ENCODE measurements at places on chromosomes 2 and 18.
A peak's percentile ranks its signal among the peaks of the same experiment; 100 is the strongest.

- DNase-seq: no peak
Measured at GRCh38 chr18:62586781-62587487, 64.1 kb downstream of the ZCCHC2 start.

DNA sequence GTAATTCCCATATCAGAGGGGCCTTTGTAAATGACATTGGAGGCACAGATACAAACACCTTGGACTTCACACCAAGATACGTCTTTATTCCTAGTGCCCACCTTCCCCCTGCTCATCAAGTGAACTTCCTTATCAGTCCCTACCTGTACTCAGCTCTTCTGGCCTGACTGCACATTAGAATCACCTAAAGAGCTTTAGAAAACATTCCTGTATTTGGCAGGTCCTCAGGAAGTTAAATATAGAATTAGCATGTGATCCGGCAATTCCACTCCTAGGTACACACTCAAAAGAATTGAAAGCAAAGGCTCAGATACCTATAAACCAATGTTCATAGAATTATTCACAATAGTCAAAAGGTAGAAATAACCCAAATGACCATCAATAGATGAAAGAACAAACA lies 46.6 kb downstream of the ALK start:
- no peak for DNase-seq

DNA sequence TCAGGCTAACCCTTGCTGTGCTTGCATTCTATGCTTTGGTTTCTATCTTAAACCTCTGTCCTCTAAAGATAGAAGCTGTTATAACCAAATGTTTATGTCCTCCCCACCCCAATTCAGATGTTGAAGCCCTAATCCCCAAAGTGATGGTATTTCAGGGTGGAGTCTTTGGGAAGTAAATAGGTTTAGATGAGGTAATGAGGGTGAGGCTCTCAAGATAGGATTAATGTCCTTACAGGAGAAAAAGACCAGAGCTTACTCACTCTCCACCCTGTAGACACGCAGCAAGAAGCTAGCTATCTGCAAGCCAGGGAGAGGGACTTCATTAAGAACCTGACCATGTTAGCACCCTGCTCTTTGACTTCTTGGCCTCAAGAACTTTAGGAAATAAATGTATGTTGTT lies 362.5 kb downstream of the ERBB4 start:
- no peak for DNase-seq

DNA sequence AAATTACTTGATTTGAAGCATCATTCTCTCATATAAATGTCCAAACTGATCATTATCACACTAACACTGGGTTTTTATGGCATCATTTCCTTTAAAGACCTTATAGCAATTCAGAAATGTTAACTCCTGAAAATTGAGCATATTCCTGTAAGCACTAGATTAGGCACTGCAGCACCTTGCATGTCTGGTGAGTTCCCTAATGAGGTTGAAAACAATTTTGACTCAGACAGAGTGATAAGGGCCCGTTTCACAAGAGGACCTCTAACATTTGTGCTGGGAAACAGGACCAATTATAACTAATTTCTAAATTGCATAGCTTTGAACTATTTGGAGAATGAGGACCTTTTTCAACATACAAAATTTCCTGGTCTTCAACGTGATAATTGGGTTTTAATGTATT lies 69.9 kb downstream of the OSBPL6 start:
- DNase-seq: peak; percentile 20

- DNase-seq: no peak
Measured at GRCh38 chr2:30272761-30273573, 41.6 kb downstream of the LBH start.

DNA sequence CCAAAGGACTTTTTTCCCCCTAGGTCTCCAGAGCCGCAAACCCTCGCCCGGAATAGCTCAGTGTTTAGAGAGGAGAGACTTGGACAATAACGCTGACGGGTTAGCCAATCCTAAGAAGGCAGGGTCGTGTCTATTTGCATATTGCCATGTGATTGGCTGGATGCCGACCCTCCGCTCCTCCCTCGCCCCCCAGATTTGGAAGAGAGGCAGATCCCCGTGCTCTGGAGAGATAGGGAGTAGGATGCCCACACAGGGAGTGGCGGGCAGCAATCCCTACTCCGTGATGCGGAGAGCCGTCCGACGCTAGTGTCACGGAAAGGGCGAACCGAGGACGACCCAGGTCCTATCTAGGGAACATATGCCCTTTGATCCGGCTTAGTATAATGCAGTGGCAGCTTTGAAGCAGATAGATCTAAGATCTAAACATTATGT lies 1.4 kb downstream of the WNT6 start:
- no peak for DNase-seq

GRCh38 chr2:959457-959856 lies 8.8 kb downstream of the SNTG2 start:
- no peak for DNase-seq

GRCh38 chr2:100924520-100925451 lies 77.3 kb upstream of the RPL31 start:
- DNase-seq: peak; percentile 16

DNA sequence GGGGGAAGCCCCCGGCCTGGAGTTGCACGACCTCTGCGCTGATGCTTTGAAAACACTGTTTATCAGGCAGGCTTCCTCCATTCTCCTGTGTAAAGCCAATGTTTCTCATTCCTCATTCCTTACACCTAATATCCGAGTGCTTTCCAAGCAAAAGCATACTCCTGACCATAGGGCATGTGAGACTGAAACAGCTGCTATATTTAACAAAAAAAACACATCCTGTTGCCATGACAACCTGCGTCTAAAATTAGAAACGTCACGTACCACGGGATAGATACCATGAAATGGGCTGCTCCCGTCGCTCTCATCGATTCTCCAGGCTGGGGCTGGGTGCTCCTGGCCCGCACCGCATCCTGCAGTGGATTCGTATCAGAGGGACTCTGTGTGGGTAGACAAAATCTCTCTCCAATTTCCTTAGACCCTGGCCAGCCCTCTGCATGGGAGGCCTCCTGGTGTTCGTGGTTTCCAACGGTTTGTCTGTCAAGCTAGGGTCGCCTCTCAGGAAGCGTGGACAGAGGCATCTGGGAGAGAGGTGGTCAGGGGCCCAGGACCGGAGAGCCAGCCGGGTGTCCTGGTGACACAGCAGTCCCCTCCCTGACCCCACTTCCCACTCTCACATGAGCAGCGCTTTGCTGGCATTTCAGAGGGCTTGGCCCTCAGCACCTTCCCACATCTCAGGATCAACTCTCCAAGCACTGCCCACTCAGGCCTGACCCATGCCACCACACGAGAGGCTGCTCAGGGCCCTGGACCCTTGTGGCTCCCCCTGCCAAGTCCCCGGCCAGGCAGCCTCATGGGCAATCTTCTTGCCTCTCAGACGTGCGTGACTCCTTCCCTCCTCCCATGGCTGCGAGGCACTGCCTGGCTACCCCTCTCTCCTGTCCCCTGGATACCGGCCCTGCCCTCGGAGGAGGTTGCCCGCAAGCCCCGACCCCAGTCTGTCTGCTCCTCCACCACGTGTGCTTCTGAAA lies 268.1 kb downstream of the NDUFA10 start:
- no peak for DNase-seq

GRCh38 chr2:53275743-53276142 lies 491.9 kb upstream of the CHAC2 start:
- no peak for DNase-seq

- no peak for DNase-seq
Measured at GRCh38 chr18:49967171-49967570, 153.8 kb upstream of the ACAA2 start.

GRCh38 chr2:223920109-223920508 lies 25.0 kb downstream of the WDFY1 start:
- no peak for DNase-seq

GRCh38 chr2:129791712-129792111 lies 187.8 kb upstream of the RAB6C start:
- DNase-seq: no peak

GRCh38 chr2:72678024-72678423 lies 147.8 kb downstream of the EXOC6B start:
- no peak for DNase-seq
